ENCODE measurements at places on chromosomes 4 and X.

DNA sequence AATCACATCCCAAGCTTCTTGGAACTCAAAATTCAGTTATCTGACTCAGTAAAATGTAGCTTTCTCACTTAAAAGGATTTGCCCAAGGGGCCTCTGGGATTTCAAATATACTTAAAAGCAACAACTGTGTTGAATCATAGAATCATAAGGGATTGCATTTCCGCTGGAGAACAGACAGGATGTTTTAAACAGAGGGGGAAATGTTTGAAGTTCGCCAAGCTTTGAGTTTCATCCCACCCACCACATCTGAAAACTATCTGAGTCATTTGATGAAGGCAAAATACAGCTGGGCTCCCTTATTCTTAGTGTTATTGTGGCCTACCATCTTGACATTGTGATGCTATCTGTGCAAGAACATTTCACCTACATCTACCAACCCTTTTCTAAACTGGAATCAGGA, 73.5 kb downstream of the PPP1R2C start:
- no peak for DNase-seq

GRCh38 chrX:97490656-97491055, 606.9 kb downstream of the RPA4 start:
- no peak for DNase-seq

DNA sequence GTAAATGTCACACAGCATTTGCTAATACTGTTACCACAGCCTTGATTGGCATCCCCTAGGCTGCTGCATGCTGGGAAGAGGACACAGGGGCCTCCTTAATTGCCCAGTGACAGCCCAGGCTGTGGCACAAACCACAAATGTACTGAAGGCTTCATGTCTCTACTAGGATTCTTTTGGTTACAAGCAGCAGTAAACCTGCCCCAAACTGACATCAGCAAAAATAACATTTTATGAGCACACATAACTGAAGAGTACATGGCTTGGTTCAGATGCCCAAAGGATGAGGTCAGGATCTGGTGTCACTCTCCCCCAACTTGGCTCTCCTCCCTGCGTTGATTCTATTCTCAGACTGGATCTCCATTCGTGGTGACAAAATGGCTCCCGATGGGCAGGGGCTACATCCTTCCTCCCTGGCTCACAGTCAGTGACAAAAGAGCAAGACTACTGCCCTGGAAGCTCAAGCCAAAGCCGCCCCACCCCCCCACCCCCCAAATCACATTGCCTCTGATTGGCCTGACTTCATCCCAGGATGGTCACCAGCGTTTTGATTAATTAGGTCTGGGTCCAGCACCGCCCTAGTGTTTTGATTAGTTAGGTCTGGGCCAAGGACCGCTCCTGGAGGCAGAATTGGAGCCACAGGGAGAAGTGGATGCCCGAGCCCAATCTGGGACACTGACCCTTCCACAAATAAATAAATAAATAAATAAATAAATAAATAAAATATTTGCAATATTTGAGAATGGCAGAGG, 180.5 kb upstream of the RBPJ start:
- no peak for DNase-seq

- no peak for DNase-seq
These were observed 19.7 kb upstream of the SOX3 start for GRCh38 chrX:140524556-140524955.

- DNase-seq = no peak
These were observed 22.0 kb upstream of the VEGFC start for GRCh38 chr4:176814770-176815169.

GRCh38 chr4:101264993-101265815, 82.1 kb downstream of the PPP3CA start:
- no peak for DNase-seq

- no peak for DNase-seq
These were observed 88.7 kb upstream of the PLAC1 start for GRCh38 chrX:134747006-134747405.

DNA sequence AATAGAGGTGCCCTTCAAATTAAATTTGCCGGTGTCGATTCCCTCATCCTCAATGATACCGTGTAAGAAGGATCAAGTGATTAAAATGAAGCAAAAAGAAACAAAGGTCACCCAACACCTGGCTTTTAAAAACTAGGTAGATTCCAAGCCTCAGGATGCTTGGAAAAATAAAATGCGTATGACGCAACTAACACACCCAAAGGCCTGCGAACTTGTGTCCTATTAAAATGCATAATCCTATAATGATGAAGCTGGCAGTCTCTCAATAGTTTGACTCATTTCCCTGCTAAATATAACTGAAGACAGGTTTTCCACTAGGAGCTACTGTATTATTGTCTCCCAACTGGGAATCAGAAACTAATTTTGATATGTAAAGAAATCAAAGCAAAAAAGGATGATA, 263.2 kb downstream of the DHX15 start:
- peak; percentile 29 for DNase-seq

- DNase-seq = no peak
These were observed 85.0 kb upstream of the ZNF81 start for GRCh38 chrX:47751670-47752069.

DNA sequence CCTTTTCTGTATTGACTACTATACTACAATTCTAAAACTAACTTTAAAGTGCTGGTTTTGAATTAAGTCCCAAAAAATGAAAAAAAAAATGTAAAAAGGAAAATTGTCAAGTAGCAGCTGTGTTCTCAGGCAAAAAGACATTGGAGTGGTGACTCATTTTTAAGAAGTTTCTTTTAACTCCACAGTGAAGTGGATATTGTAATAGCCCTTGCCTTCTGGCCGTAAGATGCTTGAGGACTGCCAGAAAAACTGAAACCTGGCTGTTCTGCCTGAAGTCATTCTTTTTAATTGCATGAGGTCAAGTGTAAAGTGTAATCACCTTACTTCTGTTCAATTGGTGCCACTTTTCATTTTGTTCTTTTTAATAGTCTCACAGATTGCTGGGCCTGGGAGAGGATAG, 28.9 kb downstream of the SPANXD start:
- DNase-seq = no peak

GRCh38 chrX:18709833-18710232, 2.4 kb downstream of the PPEF1 start:
- no peak for DNase-seq

- no peak for DNase-seq
These were observed 55.2 kb downstream of the NEK1 start for GRCh38 chr4:169557061-169557636.

DNA sequence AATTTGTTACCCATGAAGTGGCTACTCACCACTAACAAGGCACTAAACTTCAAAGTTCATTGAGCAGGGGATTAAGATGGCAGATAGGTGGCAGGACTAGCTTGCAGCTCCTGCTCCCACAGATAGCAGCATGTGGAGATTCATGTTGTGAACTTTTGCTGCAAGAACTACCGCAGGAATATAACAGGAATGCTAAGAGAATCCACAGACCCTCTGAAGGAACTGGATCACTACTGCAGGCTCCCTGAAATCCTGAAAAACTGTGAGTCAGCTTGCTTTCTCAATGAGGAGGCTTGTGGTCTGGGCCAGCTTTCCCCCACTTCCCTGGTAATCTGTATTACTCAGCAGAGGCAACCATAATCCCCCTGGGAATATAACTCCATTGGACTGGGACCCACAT, 118.5 kb upstream of the VCX2 start:
- DNase-seq = no peak

- DNase-seq = peak; percentile 35
These were observed 1.6 kb downstream of the RAB33A start for GRCh38 chrX:130173190-130173895.

- no peak for DNase-seq
These were observed 76.1 kb upstream of the FHDC1 start for GRCh38 chr4:152860046-152860445.

DNA sequence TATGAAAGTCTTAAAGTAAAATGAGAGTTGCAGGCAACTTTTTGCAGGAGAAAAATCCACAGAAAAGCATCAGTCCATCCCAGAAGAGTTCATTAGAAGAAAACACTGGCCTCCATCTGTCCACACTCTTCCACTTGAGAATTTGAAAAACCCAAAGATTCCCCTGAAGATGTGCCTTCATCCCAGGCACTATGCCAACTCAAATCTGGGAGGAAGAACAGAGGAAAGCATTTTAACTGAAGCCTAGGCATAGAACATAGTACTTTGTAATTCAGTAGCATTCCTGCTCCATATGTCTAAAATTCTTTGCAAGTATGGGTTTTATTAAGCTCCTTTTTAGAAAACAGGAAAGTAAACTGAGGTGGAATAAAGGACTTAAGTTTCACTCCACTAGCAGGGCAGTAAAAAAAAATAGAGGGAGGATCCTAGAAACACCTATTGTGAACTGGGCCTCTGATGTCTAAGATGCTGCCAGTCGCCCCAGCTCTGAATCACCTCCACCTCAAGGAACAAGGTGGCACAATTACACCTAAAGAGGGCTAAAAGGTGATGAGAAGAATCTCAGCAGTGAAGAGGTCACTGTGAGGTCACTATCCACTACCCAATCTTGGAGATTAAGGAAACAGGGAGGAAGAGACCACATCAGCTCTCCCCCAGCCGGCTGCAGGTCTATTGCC, 141.9 kb upstream of the FAM241A start:
- DNase-seq = no peak

GRCh38 chrX:129706400-129707072, 32.2 kb upstream of the XPNPEP2 start:
- no peak for DNase-seq

- no peak for DNase-seq
These were observed 300.9 kb downstream of the BCOR start for GRCh38 chrX:39796856-39797255.

GRCh38 chrX:71989768-71990426, 79.3 kb downstream of the NHSL2 start:
- DNase-seq = no peak

DNA sequence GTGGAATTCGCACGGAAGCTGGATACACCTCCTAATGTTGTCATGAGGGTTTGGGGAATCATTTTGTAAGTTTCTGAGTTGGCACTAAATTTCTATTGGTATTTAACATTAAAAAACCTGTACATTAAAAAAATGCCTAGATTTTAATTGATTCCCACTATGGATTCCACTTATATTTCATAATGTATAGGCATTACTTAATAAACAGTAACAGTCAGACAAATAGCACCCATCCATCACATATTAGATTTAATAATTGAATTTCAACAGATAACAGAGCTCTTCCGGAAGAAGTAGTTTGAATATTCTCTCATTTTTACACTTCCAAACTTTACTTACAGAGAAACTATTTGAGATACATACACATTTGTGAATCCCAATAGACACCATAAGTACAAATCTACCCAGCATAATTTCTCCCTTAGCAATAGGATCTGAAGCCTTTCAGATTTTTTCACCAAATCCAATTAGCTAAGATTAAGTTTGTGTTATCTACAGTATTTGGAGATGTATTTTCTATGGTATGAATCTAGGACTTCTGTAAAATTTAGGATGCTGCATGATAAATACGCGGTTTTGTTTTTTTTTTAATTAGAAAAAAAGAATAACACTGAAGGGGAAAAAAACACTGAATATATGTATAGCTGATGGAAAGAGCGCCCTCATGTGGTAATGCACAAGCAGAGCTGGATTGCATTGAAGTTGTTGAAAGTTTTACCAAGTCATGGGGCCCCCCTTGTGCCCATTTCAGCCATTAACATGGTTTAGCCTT, 12.2 kb upstream of the ODAM start:
- no peak for DNase-seq
